ENCODE measurements at places on chromosomes 4 and X. TPM values are rescaled to one million over a fixed set of nuclear protein-coding genes. Genes with fewer than 3 reads are reported as not detected.

PHOX2B gene
- polyA plus RNA-seq: not detected

HHIP gene
- 0.81 TPM for polyA plus RNA-seq

SLC6A14 gene
- not detected for polyA plus RNA-seq

RNF175 gene
- 0.69 TPM for polyA plus RNA-seq
